ENCODE measurements at places on chromosomes 2 and 18. TPM values are rescaled to one million over a fixed set of nuclear protein-coding genes. Genes with fewer than 3 reads are reported as not detected.

GRCh38 chr18:63697097-63697660 lies 5.6 kb upstream of the SERPINB11 start:
- no peak for DNase-seq

- DNase-seq, result no peak
Measured at GRCh38 chr2:233799087-233799665, 21.0 kb downstream of the MROH2A start.

GRCh38 chr2:68377137-68377780 lies 12.2 kb downstream of the PLEK start:
- DNase-seq, result no peak

GRCh38 chr2:72031346-72032110 lies 116.1 kb downstream of the CYP26B1 start:
- DNase-seq, result no peak

DNA sequence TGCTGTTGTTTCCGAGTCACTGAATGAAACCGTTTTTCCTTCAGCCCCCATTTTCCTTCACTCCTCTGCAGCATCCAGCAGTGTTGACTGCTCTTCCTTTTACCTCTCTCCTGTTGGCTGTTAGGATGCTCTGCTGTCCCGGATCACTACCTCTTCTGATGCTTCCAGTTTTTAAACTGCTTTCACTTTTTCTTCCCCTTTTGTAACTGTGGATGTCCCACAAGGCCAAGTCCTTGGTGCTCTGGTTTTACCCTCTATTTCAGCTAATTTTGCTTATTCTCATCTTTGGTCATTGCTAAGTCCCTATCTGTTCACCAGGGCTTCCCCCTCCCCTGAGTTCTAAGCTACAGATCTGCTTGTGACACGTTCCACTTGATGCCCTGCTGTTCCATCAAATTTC lies 39.4 kb upstream of the MAP4K3 start:
- DNase-seq, result no peak

HOXD13 gene
- not detected for polyA plus RNA-seq

Measured in naive thymus-derived CD4-positive, alpha-beta T cell (primary cell).